ENCODE measurements at places on chromosomes 1 and 21. TPM values are rescaled to one million over a fixed set of nuclear protein-coding genes. Genes with fewer than 3 reads are reported as not detected.
A peak's percentile ranks its signal among the peaks of the same experiment; 100 is the strongest.

The HOOK1 gene
- 29.4 TPM for polyA plus RNA-seq

The RUNX1 gene
- polyA plus RNA-seq: 9.1 TPM

The NBPF3 gene
- 22.5 TPM for polyA plus RNA-seq

The C1orf74 gene
- 3.2 TPM for polyA plus RNA-seq

The MINDY1 gene
- polyA plus RNA-seq: 53.8 TPM

The OR2L13 gene
- polyA plus RNA-seq: not detected

The HSD3B1 gene
- 0.54 TPM for polyA plus RNA-seq

GRCh38 chr1:2474933-2475371 lies 1.1 kb upstream of the PLCH2 start:
- H3K4me1 ChIP-seq: no peaks in the 10 kb centered on the region
- no peaks in the 10 kb centered on the region for H3K27me3 ChIP-seq
- no peak overlapping the region for H3K27ac ChIP-seq
- H3K36me3 ChIP-seq: no peaks in the 10 kb centered on the region
- DNase-seq: no peak
- H3K4me3 ChIP-seq: no peak overlapping the region

DNA sequence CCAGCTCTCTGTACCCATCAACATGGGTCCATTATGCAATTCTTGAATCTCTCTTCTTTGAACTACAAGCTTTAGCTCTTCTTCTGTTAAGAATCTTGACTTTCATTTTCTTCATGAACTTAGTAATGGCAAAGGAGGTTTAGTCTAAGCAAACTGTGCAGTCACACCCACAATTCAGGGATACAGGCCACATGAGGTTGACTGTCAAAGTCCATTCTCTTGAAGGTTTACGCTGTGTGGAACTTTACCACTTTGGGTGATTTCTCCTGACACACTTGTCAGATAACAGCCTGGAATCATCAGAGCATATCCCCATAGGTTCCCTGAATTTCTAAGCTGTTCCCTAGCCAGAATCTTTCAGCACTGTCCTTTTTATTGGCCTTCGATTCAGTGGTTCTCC lies 48.0 kb upstream of the NHLH2 start:
- H3K4me1 ChIP-seq: no peaks in the 10 kb centered on the region
- DNase-seq: no peak
- no peak overlapping the region for H3K4me3 ChIP-seq
- no peaks in the 10 kb centered on the region for H3K36me3 ChIP-seq

DNA sequence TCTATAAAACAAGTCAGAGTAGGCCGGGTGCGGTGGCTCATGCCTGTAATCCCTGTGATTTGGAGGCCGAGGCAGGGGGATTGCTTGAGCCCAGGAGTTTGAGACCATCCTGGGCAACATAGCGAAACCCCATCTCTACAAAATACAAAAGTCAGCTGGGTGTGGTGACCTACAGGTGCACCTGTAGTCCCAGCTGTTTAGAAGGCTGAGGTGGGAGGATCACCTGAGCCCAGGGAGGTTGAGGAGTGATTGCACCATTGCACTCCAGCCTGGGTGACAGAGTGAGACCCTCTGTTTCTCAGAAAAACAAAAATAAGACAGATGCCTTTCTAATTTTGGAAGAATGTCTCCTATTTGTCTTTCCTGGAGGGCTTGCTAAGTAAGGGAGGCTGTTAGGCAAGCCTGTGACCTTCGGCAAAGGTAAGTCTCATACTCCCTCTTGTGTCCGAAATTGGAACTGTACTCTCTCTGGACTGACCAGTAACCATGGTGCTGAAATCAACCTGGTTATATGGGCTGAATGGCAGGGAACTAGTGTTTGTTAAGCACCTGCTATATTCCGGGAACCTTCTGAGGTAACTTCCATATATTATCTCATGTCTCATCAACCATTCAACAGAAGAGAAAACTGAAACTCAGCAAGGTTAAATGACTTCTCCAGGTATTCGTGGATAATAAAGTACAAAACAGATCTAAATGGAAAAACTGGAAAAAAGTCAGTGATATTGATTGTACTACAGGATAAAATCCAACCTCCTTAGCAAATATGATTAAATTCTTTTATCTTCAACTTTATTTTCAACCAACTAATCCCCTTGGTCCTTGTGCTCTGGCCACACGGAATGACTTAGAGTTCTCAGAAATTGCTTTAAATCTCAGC lies 11.8 kb upstream of the RAB3B start:
- H3K4me3 ChIP-seq: no peak overlapping the region
- H3K4me1 ChIP-seq: no peaks in the 10 kb centered on the region
- H3K27ac ChIP-seq: no peak overlapping the region
- peak; percentile 83 for DNase-seq
- no peaks in the 10 kb centered on the region for H3K36me3 ChIP-seq
- no peaks in the 10 kb centered on the region for H3K27me3 ChIP-seq

DNA sequence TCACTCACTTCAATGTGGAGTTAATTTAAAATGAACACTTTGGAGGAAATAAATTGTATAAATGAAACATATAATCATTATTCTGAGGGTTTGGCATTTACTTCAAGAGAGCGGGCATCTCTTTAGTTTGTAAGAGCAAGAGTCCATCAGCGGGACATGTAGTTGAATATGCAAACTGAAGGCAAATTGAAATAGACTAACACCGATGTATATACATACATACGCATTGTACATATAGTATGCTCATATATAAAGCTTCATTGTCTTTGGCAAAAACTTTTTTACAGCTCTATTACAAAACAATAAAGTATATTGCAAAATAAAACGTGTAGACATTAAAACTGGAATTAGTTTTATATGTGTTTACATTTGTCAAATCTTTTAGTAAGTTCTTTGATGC lies 328.9 kb downstream of the LTN1 start:
- no peak overlapping the region for H3K27ac ChIP-seq
- H3K4me3 ChIP-seq: no peak overlapping the region
- H3K4me1 ChIP-seq: no peaks in the 10 kb centered on the region
- no peak for DNase-seq

DNA sequence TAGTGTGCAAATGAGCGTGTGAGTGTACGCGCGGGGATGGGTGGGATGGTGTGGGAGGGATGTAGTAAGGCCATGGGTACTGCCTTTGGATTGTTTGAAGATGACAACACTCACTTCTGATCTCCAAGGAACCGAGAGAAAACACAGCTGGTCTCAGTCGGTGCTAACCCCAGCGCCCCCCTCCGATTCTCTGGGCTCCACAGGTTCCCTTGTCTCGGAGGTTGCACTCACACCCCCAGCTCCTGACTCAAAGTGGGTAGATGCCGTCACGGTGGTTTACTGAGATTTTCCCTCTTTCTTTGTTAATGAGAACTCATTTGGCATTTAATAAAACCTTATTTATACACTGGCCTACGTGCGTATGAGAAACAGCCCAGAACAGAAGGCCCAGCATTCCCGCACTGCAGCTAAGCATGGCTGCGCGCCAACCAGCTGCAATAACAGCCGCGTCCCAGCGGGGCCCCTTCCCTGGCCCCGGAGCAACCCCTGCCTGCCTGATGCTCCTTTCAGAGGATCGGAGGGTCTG lies 25.8 kb downstream of the ABCA4 start:
- no peaks in the 10 kb centered on the region for H3K36me3 ChIP-seq
- H3K4me1 ChIP-seq: peaks cover 30% of the 10 kb centered on the region
- H3K27me3 ChIP-seq: no peaks in the 10 kb centered on the region
- H3K4me3 ChIP-seq: no peak overlapping the region

- H3K4me3 ChIP-seq: no peak overlapping the region
- no peak overlapping the region for H3K27ac ChIP-seq
- no peaks in the 10 kb centered on the region for H3K4me1 ChIP-seq
- DNase-seq: no peak
These were observed 119.7 kb downstream of the GDAP2 start for GRCh38 chr1:117809764-117810163.

DNA sequence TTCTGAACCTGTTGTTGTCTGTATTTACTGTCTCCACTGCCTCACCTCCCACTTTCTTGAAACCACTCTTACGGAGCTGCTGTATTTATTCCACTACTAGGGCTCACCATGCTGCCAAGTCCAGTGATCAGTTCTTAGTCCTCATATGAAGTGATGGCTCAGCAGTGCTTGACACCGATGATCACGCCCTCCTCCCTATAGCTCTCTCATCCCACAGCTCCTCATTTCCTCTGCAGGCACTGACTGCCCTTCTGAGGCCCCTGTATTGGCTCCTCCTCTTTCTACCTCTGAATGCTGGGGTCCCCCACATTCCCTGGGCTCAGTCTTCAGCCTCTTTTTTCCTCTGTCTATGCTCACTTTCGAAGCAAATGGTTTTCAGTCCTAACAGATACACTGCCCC lies 3.4 kb downstream of the CLCA1 start:
- no peak for DNase-seq

- no peak for DNase-seq
- no peaks in the 10 kb centered on the region for H3K36me3 ChIP-seq
- no peak overlapping the region for H3K4me3 ChIP-seq
These were observed 45.1 kb downstream of the RAP1A start for GRCh38 chr1:111664652-111665051.

- H3K4me3 ChIP-seq: no peak overlapping the region
- peak overlapping the region; percentile 72 for H3K27ac ChIP-seq
- no peaks in the 10 kb centered on the region for H3K36me3 ChIP-seq
- H3K4me1 ChIP-seq: peaks cover 15% of the 10 kb centered on the region
These were observed 27.2 kb downstream of the CAPN2 start for GRCh38 chr1:223739366-223740037.

- H3K4me1 ChIP-seq: peaks cover 23% of the 10 kb centered on the region
- H3K27me3 ChIP-seq: no peaks in the 10 kb centered on the region
- no peak overlapping the region for H3K4me3 ChIP-seq
- H3K27ac ChIP-seq: peak overlapping the region; percentile 71
- no peaks in the 10 kb centered on the region for H3K36me3 ChIP-seq
These were observed 20.5 kb upstream of the CAPZB start for GRCh38 chr1:19505693-19506457.

GRCh38 chr21:41864311-41865001 lies 14.7 kb downstream of the PRDM15 start:
- H3K36me3 ChIP-seq: peaks cover 4% of the 10 kb centered on the region
- no peak for DNase-seq
- no peak overlapping the region for H3K4me3 ChIP-seq
- peaks cover 5% of the 10 kb centered on the region for H3K4me1 ChIP-seq
- H3K27me3 ChIP-seq: no peaks in the 10 kb centered on the region
